ENCODE measurements at places on chromosomes 1 and 21.

GRCh38 chr1:78240191-78240590 is 194.4 kb downstream of the GIPC2 start:
- no peak for DNase-seq

GRCh38 chr1:217431395-217431794 is 199.5 kb downstream of the GPATCH2 start:
- no peak for DNase-seq

GRCh38 chr1:6953216-6953615 is 168.0 kb downstream of the CAMTA1 start:
- no peak for DNase-seq

GRCh38 chr1:48943393-48943792 is 166.7 kb upstream of the BEND5 start:
- no peak for DNase-seq

GRCh38 chr1:17632541-17633184 is 93.2 kb downstream of the ARHGEF10L start:
- no peak for DNase-seq

DNA sequence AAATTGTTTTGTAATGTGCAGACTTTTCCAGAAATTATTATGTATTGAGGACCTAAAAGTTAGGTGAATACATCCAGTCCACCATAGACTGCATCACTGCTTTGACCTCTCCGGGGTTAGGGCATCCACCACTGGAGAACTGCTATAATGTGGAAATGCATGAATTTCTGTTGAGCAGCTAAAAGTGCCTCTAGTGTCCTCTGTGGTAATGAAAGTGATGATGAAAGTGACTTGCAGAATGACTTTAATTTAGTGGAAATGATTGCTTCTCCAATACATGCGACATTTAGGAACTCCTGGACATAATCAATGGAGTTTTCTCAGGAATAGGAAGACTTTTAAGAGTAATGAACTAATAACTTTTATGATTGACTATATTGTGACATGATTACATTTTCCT is 170.8 kb downstream of the LBR start:
- no peak for DNase-seq

DNA sequence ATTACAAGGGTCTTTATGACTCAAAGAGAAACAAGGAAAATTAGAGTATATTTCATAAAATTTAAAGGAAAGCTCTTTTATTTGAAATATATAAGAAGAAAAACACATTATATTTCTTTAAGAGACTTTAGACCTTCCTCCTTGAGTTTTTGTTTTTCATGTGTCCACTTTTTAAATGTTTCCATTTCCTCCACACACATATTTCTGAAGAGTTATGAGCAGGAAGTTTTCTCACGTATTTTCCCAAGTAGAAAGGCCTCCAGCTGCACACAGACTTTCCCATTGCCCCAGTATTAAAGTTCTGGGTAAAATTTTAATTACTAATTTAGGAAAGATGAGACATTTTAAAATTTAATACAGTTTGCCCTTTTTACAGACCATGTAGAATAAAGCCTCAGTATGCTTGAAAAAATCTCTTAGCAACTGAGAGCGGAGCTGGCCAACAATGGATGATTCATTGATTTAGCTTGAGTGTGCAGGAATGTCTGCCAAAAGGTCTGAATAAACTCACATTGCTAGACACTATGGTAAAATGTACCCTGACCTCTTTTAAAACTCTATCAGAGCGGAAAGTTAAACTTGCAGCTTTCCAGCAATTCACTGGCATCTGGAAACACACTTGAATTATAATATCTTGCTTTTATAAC is 57.9 kb downstream of the DDAH1 start:
- no peak for DNase-seq

- peak; percentile 11 for DNase-seq
These were observed 50.6 kb downstream of the NPHP4 start for GRCh38 chr1:5941671-5942070.

DNA sequence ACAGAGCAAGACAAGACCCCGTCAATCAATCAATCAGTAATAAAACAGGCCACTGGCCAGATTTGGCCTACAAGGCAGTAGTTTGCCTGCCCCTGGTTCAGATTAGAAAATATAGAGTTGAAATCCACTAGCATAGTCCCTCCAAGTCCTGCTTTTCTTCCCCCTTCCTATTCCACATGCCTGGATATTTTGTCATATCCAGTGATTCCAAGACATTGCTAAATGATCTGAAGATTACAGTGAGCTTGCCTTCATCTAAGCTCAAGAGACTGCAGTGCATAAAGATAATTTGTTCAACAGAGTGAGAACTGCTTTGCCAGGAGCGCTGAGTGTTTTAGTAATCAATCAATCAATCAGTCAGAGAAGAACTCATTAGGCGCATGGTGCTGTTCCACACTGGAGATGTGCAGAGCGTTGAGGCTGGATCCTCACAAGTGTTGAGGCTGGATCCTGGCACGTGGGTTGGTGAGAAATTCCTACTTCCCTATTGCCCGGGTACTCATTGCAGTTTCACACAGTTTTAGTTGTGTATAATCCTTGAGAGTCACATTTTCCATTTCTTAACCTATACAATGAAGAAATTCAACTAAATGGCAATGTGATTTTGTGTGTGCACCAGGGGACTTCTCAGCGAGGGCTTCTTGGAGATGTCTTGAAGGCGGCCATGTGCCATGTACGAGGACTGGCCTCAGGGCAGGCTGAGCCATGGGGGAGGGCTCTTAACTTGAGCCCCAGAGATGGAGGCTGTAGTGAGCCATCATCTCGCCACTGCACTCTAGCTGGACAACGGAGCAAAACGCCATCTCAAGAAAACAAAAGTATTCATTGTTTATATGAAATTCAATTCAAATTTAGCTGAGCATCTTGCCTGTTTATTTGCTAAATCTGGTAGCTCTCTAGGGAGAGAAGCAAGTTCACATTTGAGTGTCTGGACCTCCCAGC is 76.3 kb downstream of the TOMM20 start:
- no peak for DNase-seq

DNA sequence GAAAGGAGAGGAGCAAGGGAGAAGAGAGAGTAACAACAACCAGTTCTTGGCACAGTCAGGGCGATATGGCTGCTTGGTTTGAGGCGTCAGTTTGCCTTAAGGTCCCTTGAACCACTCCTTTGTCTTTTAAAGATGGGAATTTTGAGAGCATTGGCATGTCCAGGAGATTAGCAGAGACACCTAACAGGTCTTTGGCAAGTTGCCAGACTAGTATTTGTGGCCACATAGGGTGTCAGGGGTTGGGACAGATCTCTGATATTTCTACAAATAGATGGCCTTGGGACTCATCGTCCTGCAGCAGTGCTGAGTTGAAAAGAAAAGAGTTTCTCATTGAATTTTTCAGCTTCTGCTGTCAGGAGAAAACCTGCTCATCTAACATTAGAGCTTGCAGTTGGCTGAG is 55.3 kb upstream of the KCND3 start:
- no peak for DNase-seq

GRCh38 chr21:44282370-44282769 is 3.3 kb upstream of the AIRE start:
- no peak for DNase-seq

GRCh38 chr1:116298746-116299145 is 74.3 kb upstream of the ATP1A1 start:
- DNase-seq, result no peak

DNA sequence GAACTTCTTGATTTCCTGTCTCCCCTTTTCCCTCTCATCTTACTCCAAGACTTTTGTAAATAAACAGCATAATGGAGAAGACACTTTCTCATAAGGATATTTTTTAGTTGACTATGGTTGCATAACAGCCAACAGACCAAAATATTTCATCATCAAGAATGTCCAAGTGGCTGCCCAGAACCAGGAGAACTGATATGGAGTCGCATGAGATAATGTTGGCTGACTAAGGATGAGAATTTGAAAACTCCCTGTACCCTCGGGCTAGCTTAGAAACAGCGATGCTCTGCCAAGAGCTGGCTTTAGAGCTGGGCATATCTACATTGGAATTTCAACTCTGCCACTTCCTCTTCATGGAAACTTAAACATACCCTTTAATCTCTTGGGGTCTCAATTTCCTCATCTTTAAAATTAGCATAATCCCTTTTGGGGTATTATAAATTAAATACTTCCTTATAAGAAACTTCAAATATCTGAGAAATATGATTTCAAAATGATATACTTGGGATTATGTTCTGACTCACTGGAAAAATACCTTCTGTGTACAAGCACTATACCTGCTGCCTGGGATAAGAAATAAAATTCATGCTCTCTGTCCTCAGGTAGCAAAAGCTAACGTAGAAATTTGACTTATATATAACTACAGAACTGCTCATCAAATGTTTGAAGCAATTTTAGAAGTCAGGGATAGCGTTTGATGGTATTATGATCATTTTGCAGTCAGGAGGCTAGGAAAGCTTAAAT is 777.3 kb downstream of the LTN1 start:
- no peak for DNase-seq

- DNase-seq, result peak; percentile 17
These were observed 34.8 kb upstream of the HSD3B1 start for GRCh38 chr1:119472080-119472818.

DNA sequence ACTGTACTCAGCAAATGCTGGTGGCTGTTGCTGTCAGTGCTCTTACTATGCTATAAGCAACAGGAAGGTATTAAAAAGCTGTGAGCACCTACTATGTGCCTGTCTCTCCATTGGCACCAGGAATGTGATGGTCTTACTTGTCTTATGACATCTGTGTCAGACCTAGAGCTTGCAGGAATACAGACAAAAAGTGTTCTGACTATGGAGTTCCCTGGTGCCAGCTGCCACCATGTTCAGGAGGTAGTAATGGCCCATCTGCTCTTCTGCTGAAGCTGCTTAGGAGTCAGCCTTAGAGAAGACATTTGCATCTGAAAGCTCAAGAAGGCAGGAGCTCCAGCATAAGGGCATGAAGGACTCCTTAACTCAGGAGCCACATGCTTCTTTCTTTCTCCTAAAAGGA is 52.3 kb downstream of the MAB21L3 start:
- DNase-seq, result no peak

DNA sequence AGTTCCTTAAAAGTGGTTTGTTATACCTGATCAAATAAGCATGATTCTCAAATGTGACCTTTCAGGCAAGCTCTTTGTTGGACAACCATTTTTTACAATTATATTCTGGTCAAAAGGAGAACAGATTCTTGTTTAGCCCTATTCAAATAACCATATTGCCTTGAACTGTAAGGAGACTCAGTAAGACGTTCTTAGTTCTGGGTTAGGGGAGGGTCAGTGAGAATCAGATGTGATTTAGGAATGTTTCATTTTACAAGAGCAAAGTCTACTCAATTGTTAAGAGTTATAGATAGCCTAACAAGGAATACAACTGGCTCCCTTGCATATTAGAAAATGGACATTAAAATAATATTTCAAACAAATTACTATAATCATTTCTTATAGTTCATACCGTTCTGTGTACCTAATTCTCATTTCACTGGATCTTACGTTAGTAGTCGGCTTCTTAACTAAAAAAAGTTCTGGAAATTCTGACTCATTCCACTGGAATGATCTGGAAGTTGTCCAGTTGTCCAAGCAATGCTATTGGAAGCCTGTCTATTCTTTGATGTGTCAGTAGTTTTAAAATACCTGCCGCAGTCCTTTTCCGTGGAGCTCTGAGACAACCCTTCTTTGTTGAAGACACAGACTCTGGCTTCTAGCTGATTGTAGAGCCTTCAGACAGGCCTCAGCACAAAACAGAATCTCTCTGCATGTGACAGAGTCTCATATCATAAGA is 88.8 kb downstream of the MAST2 start:
- DNase-seq, result no peak

DNA sequence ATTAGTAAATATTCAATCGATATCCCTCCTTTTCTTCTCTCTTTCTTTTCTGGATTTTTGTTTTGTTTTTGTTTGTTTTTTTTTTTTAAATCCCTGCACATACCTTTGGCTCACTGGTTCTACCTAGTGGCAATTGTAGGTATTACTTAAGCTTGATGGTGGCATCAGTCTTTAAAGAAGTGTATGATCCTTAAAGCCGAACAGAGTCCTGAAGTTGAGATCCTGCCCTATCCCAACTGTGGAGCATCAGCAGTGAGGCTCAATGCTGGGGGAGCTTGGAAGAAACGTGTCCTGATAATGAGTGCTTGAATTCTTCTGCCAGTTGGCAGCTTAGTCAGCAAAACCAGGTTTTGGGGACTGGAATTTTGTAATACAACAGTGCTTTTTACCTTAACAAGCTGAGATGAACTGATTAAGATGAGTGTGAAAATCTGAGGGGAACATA is 60.8 kb downstream of the FASLG start:
- no peak for DNase-seq

DNA sequence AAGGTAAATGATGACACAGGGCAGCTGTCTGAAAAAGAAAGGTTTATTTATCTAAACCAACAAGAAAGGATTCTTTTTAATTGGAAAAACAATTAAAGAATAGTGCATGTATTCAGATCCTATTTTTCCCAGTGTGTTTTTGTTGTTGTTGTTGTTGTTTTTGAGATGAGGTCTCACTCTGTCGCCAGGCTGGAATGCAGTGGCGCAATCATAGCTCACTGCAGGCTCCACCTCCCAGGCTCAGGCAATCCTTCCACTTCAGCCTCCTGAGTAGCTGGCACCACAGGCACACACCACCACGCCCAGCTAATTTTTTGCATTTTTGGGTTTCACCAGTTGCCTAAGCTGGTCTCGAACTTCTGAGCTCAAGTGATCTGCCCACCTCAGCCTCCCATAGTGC is 22.1 kb downstream of the NEK2 start:
- no peak for DNase-seq

GRCh38 chr1:22104865-22105437 is 37.9 kb downstream of the WNT4 start:
- no peak for DNase-seq

GRCh38 chr1:46427541-46427940 is 33.4 kb downstream of the FAAH start:
- DNase-seq, result no peak

DNA sequence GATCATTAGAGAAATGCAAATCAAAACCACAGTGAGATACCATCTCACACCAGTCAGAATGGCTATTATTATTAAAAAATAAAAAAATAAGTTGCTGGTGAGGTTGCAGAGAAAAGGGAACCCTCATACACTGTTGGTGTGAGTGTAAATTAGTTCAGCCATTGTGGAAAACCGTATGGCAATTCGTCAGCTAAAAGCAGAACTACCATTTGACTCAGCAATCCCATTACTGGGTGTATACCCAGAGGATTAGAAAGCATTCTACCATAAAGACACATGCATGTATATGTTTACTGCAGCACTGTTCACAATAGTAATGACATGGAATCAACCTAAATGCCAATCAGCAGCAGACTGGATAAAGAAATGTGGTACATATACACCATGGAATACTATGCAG is 42.2 kb downstream of the GIPC2 start:
- DNase-seq, result no peak

DNA sequence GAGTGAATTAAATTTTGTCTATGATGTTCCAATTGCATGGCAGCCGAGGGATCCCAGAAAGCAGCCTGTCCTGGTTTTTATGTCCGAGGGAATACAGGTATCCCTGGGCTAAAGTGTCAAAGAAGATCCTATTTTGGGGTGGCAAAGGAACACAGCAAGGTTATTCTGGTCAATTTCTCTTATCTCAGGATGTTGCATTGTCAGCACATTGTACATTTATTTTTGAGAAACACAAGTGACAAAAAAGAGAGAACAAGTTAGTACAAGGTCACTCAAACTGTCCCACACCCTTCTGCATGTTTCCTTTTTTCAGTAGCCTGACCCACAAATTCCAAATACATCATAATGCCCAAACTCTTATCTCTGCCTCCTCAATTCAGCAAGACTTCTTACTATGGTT is 17.7 kb downstream of the RGS18 start:
- DNase-seq, result no peak

All from H1 (cell line).